Urinary bladder (tissue), 4 donors: ENCODE measurements at places on chromosomes 6 and 20.

- DNase-seq: no peak
Observed at GRCh38 chr6:149895048-149895590, 2.8 kb downstream of the RAET1E start.

- no peak for DNase-seq
Observed at GRCh38 chr20:12180107-12180661, 262.5 kb downstream of the BTBD3 start.

DNA sequence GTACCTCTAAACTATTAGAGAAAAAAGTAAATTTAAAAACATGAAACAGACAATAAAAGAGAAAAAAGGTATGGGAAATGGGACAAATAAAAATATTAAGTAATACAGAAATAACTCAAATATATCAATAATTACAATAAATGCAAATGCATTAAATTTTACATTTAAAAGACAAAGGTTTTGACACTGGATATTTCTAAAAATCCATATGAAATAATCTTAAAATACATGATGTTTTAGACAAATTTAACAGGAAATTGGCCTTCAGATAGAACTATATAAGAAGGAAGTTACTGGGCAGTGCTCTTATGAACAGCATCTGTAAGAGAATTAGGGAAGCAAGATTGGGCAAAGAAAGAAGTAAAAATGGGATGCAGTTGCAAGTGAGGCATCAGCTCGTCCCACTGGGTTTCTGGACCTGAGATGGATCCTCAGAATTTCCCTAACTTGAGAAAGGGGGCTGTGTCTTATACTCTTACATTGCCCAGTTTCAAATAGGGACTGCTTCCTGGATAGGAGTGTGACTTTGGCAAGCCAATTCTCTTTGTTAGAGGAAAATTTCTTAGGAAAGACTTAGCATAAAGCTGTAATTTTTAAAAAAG lies 376.7 kb downstream of the SMOC2 start:
- no peak for DNase-seq

- DNase-seq: no peak
Observed at GRCh38 chr6:66662196-66662595, 955.2 kb upstream of the EYS start.

- DNase-seq: no peak
Observed at GRCh38 chr6:149357726-149358538, 40.4 kb downstream of the TAB2 start.

- DNase-seq: no peak
Observed at GRCh38 chr6:162179196-162179951, 548.2 kb downstream of the PRKN start.

DNA sequence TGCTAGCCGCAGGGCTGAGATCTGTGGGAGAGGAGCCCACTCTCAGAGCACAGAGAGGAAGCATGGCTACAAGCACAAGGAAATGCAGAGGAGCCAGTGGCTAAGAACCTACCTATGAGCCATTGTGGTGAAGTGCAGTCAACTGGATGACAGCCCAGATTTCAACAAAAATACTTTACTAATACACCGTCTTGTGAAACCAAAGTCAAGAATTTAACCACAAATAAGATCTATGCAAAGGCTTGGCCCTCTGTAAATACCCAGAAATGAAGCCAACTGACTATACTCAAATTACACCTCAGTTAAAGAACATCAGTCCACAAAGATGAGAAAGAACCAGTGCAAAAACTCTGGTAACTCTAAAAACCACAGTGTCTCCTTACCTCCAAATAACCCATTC lies 40.1 kb upstream of the PTCHD4 start:
- DNase-seq: no peak
